ENCODE measurements at places on chromosomes 11 and 22. TPM values are rescaled to one million over a fixed set of nuclear protein-coding genes. Genes with fewer than 3 reads are reported as not detected.

DNA sequence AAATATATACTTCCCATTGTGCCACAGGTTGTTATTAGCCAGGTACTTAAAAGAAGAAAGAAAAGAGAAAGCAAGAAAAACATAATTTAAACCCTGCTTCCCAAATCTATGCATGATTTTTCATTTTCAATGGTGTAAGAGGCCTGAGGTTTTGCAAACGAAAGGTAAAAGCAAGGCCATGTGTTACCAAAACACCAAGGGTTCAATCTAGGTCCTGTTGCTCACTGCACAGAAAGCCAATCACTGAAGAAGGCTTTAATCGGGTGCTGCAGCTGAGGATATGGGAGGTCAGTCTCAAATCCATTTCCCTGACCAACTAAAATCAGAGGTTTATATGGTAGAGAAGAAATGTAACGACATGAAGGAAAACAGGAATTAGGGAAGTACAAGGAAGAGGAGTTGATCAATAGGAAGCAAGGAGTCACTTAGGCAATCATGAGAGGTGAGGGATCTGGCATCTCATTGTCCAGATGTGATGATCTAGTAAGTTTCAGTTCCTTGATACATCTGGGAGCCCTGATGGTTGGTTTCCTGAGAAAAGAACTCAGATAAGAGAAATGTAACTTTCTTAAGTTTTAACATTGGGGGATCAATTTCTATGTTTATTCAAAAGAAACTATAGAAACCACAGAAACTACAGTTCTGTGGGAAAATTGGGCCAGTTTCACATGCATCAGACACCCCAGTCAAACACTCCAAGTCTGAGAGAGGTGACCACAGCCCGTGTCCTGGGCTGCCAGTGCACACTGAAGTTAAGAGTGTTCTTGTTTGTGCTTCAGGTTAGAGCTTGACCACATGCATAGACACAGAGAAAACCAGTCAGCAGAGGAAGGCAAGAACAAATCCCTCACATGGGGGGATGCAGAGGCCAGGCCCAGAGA, 18.1 kb upstream of the DKK3 start:
- no peak for DNase-seq

- no peak for DNase-seq
Measured at GRCh38 chr22:38566726-38567504, 3.1 kb downstream of the DMC1 start.

DNA sequence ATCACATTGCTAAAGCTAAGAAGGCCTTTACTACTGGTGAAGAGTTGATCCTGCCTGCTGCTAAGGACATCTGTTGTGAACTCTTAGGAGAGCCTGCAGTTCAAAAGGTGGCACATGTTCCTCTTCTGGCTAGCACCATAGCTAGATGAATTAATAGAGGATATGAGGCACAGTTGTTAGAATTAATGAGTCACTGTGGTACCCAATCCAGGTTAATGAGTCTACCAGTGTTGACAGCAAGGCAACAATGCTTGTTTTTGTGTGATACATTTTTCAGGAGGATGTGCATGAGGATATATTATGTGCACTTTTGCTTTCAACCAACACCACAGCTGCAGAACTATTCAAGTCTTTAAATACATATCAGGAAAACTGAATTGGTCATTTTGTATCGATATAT, 12.0 kb downstream of the C11orf58 start:
- DNase-seq, result no peak

- no peak for DNase-seq
Measured at GRCh38 chr11:256952-257737, 20.4 kb downstream of the PSMD13 start.

- DNase-seq, result no peak
Measured at GRCh38 chr11:67126986-67127385, 7.9 kb downstream of the KDM2A start.

- peak; percentile 71 for DNase-seq
Measured at GRCh38 chr11:18706330-18707243, 8.0 kb downstream of the TMEM86A start.

Gene CTSW
- polyA plus RNA-seq, result 0.47 TPM

Measured in renal cortex interstitium (tissue), 15 donors.